ENCODE measurements at places on chromosomes 3 and 15.

DNA sequence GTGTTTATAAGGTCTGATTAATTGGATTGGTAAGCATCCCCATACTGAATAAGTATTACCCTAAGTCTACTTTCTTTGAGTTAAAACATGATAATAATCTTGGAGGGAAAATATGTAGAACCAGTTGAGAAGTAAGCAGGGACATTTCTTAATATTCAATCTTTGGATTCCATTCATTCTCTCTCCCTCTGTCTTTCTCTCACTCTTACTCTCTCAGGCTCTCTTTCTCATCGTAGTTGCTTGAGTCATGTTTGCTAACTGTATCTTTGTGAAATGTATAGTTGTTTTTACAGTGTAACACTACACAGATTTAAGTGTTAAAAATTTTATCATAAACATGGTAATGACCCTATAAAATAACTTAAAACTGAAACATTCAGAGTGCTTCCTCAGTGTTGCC is 163.8 kb downstream of the RSRC1 start:
- no peak for DNase-seq

DNA sequence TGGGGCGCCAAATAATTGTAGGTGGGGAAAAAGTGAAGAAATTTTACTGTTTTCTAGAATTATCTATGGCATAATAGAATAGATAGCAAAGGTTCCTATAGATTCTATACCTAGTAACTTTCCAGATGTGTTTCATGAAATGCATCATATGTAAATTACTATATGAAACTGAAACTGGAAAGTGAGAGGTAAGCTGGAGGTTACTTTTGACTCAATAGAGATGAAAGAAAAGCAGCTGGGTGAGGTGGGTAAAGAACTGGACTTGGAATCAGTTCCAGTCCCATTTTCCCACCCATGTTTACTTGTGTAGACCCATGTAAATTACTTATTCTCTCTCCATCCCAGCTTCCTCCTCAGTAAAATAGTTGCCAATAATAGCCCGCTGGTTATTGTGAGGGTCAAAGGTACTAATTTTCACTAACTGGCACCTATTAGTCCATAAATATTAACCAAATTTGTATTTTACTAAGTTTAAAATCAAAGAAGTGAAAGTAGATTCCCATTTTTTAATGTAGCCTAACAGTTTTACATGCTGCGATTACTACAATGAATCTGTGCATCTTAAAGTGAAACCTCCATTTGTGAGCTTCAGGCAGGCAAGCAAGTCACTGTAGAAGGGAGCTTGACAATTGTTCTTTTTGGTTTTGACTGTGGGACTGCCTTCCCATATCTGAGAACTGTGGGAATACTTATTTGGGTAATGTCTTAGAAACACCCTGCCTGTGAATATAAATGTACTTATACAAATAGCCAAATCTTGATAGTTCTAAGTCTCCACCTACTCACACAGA is 312.1 kb downstream of the SLC9A9 start:
- DNase-seq = no peak

- DNase-seq = no peak
These were observed 820.8 kb downstream of the TBL1XR1 start for GRCh38 chr3:176376531-176376930.

GRCh38 chr15:51234176-51234927 is 104.0 kb downstream of the CYP19A1 start:
- no peak for DNase-seq

DNA sequence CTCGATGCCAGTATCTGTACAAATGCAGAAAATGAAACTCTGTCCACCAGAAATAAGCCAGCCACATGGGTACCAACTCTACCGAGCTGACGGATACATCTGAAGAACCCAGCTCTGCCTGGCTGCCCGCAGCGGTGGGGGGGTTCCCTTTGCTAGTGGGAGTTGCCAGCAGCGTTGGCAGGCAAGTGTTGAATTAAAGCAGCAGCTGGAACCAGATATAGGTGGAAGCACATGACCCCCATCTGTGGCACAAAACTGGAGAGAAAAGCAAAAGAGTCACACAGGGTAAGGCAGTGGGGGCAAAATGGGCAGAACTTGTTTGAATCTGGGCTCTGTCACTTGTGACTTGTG is 17.9 kb downstream of the CRYGS start:
- DNase-seq = no peak

- peak; percentile 65 for DNase-seq
These were observed 78.8 kb downstream of the AAGAB start for GRCh38 chr15:67175643-67176071.

- no peak for DNase-seq
These were observed 657.2 kb downstream of the FHIT start for GRCh38 chr3:60594025-60594424.

- no peak for DNase-seq
These were observed 24.0 kb downstream of the TGFBR2 start for GRCh38 chr3:30630238-30631030.

DNA sequence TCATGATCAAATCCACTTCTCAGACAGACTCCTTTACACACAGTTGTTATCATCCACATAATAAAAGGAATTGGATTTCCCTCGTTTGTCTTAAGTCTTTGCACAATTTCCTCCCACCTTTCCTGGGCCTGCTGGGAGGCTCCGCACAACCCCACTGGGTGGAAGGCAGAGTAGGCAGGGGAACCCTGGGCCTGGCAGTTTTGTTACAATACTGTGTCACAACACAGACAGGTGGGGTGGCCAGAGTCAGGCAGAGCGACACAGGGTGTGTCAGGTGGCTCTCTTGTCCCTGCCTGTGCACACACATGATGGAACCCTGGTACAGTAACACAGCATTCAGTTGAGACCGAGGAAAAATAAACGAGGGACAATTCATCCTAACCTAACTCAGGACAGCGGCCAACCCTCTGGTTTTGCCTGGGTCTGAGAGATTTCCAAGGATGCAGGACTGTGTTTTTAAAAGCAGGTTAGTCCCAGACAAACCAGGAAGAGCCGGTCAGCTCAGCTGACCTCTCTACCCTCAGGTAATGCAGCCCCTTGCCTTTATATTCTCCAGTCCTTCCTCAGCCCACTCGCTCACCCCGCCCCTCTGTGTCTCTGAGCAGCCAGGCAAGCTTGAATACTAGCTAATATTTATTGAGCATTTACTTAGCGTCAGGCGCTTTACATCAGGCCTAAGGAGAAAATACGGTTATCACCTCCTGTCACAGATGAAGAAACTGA is 8.8 kb upstream of the FAM174B start:
- DNase-seq = no peak

- no peak for DNase-seq
These were observed 25.5 kb upstream of the HACD2 start for GRCh38 chr3:123610331-123610730.

DNA sequence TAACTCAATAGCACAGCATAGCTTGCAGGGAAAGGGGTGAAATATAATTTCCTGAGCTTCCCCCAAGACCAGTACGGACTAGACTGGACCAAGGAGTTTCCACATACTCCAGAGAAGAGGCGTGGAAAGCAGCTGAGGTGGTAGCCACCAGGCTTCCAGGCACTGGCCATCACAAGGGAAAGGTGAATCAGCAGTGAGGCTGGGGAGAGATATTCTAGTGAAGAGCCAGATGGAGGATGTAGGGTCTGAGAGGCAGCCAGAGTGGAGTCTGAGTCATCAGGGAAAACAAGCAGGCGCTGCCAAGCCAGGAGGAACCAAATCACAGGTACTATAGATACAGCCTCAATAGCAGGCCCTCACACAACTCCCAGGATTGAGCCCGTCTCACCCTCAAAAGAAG is 9.6 kb upstream of the RASA2 start:
- no peak for DNase-seq

- DNase-seq = no peak
These were observed 984 bp downstream of the FGF7 start for GRCh38 chr15:49423901-49424550.

DNA sequence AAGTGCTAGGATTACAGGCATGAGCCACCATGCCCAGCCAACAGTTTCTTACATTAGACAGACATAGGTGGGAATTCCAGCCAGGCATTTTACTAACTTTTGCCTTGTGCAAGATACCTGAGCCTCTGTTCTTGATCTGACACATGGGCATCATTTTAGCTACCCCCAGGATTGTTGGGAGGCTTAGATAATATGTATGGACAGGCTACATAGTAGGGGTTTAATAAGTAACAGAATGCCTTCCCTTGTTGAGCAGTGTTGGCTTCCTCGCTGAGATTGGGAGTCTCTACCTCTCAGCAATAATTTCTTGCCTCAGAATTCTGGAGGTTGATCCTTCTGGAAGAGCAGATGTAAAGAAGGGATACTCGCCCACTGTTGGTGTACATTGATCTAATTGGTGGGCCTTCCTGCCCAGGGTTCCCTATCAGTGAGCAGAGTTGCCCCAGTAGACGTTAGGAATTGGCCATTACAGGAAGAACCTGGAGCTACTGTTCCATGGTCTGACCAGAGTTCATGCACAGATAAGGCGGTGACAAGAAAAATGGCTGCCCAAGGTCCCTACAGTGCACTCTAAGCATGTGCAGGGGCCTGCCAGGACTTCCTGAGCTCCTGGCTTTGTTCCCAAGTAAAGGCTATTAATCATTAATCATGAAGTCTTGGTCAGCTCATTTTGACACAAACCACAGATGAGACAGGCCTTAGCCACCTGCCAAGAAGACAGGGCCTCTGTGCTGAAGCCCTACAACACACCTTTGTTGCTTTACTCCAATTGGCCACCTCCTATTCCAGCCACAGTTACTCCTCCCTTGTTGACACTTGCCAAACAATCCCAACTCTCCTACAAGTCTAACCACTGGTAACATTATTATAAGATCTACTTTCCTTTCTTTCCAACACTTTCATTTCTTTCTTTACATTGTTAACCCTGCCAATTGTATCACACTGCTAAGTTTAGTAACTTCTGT is 5.0 kb upstream of the IL17RE start:
- DNase-seq = peak; percentile 81

DNA sequence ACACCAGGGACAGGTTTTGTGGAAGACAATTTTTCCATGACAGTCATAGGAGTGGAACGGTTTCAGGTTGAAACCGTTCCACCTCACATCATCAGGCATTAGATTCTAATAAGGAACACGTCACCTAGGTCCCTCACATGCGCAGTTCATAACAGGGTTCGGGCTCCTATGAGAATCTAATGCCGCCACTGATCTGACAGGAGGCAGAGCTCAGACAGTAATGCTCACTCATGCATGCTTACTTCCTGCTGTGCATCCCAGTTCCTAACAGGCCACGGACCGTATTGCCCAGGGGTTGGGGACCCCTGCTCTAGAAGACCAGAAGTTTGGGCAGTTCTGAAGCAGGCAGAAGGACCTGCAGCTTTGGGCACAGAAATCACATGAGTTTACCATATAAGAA is 61.5 kb downstream of the MYO1E start:
- no peak for DNase-seq

- DNase-seq = no peak
These were observed 2.6 kb upstream of the ABHD10 start for GRCh38 chr3:111976254-111976653.

- no peak for DNase-seq
These were observed 35.6 kb upstream of the RAB11A start for GRCh38 chr15:65833501-65834205.

DNA sequence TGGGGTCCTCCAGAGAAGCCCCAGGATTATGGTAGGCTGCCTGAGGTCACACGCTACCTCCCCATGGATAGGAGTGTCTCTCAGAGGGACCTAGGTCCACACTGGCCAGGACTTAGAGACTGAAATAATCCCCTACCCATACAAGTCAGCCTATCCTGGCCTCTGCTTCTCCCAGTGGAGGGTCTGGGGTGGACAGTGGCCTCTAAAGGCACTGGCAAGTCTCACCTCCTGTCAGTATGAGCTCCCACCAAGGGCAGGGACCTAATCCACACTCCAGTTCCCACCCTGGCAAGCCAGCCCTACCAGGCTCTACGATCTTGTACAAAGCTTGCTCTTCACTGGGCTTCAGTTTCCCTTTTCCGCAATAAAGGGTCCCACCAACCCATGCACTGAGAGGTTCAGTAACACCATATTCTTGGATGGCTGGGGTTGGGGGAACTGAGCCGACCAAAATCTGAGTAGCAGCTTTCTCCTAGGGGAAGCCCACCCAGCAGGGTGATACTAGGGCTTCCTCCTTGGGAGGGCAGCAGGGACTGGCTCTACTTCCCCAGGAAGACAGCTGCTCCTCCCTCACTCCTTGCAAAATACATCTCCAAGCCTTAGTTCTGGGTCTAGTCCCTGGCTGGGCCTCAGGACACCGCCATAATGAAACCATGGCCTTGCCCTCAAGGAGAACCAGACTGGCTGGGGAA is 2.4 kb downstream of the CISH start:
- no peak for DNase-seq

DNA sequence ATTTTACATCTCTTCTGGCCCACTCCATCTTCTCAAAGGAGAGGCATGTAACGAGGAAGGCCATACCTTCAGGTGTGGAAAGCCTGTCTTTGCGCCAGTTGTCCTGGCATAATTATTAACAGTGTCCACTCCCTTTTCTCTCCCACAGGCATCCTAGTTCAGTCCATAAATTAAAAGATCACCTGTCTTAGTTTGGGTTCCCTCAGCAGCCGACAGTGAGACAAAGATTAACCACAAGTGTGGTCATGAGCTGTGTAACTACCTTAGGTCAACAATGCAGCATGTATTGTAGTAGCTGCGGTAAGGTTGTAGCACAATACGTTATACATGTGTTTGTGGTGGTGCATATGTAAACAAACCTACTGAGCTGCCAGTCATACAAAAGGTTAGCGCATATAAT is 103.3 kb upstream of the GALNT15 start:
- peak; percentile 21 for DNase-seq

DNA sequence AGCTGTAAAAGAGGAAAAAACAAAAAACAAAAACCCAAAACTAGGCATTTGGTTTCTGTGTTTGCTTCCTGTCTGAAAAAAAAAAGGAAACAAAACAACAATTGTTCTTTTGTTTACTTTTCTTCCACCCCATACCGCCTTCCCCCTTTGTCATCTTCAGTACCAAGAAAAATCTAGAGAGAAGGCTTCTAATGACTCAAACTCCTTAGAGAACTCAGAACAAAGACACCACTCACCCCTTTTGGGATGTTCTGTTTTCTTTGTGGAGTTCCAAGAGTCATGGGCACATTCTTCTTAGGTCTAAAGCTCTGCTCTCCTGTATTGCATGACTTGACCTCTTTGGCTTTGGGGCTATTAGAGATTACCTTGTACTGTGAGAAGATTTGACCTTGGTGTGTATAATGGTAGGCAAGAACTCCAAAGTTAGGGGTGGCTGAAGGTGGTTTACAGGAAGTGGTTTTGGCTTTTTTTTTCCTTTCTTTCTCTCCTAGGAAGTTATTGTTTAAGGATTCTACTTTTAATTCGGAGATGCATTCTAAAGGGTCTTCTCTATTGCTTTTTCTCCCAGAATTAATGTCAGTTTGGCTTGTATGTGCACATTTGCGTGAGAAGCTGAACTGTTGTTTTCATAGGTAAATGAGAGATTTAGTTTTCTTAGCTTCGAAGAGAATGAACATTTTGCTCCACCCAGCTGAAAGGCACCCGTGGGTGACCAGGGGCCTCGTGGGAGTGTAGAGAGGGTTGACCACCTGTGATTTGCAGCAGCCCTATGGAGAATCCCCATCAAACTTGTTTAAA is 39.5 kb upstream of the ZBTB20 start:
- no peak for DNase-seq

DNA sequence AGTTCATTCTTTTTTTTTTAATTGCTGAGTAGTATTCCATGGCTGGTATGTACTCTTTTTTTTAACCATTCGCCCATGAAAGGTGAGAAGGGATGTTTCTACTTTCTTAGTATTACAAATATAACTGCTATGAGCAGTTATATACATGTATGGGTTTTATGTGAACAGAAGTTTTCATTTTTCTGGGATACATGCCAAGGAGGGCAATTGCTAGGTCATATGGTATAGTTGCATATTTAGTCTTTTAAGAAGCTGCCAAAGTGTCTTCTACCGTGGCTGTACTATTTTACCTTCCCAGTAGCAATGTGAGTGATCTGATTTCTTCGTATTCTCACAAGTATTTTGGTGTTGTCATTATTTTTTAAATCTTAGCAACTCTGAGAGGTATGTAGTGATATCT is 11.2 kb upstream of the KLHL40 start:
- DNase-seq = no peak

Measured in HuH-7 (cell line).